Glutamatergic neuron (in vitro differentiated cells): ENCODE measurements at places on chromosomes 5 and 9. TPM values are rescaled to one million over a fixed set of nuclear protein-coding genes. Genes with fewer than 3 reads are reported as not detected.

FBP2 gene
- total RNA-seq, result not detected

- DNase-seq, result no peak
These were observed 280.6 kb upstream of the PIK3R1 start for GRCh38 chr5:67934976-67935375.

TLX3 gene
- total RNA-seq, result 161 TPM

- no peak for DNase-seq
These were observed 60.0 kb downstream of the SGCD start for GRCh38 chr5:156386976-156387375.
